ENCODE measurements at places on chromosomes 3 and 15.

- DNase-seq: no peak
Measured at GRCh38 chr3:27186013-27186412, 183.2 kb downstream of the NEK10 start.

- DNase-seq: no peak
Measured at GRCh38 chr3:104556372-104557078, 810.2 kb upstream of the ALCAM start.

GRCh38 chr3:67067251-67067650, 69.1 kb downstream of the KBTBD8 start:
- DNase-seq: no peak

GRCh38 chr15:27805261-27806220, 293.6 kb downstream of the OCA2 start:
- DNase-seq: no peak

DNA sequence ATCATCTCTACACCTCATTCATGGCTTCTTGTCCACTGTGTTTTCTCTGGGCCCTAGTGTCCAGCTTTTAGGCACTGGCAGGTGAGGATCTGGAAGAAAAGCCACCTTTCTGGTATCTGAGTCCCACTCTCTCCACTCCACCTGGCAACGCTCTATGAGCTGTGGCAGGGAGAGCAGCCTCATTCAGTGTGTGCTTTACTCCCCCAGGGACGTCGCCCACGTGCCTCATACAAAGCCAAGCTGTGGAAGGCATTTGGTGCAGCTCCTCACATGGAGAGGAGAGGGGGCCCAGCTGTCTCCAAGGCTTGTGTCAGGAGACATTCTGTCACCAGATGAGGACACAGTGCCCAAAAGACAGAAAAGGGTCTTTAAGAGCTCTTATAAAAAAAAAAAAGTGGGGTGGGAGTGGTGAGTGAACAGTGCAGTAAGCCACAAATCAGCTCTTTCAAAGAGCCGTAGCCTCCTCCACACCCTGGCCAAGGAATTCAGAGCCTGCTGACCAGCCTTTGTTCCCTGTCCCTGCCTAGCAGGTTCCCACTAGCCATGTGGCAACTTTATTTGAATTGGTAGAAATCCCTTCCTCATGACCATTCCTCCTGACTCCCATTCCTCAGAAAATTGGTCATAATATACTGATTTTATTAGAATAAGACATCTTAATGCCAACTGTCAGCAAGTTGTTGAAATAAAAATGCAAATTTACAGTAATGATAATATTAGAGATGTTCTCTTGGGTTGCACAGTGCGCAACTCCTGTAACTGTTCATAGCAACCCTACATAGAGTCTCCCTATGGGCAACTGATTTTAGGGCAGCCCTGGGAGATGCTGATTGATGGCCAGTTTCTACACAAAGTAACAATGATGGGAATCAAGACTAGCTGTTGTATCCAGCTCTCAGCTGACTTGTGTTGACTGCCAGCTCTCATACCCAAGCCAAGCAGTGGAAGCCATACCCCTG, 29.5 kb downstream of the GALNT15 start:
- no peak for DNase-seq

GRCh38 chr3:102329066-102329465, 105.7 kb upstream of the ZPLD1 start:
- no peak for DNase-seq

DNA sequence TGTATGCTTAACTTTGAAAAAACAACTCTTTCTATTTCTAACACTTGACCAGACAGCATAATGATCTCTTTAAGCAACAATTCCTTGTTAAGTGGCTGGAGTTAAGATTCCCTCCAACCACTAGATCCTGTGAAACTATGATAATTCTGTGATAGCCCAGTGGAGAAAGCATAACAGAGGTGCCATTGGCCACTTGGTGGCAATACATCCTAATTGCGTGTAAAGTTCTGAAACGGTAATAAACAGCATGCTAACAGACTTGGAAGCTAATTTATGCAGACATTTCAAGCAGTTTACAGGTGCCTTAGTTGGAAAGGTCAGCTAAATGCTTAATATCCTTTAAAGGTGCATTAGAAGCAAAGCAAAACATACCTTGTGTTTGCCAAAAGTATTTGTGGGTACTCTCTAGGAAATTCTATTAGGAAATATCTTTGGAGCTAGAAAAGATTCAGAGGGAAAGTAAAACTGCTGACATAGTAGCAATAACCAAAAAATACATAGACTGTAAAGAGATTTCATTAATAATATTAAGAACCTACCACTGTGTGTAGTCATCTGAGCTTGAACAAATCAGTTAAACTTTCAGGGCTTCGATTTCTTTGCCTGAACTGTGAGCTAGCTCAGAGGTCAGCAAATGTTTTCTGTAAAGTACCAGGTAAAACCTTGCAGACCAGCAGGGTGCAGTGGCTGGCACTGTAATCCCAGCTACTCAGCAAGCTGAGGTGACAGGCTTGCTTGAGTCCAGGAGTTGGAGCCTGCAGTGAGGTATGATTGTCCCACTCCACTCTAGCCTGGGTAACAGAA, 19.0 kb upstream of the CSTA start:
- DNase-seq: no peak

DNA sequence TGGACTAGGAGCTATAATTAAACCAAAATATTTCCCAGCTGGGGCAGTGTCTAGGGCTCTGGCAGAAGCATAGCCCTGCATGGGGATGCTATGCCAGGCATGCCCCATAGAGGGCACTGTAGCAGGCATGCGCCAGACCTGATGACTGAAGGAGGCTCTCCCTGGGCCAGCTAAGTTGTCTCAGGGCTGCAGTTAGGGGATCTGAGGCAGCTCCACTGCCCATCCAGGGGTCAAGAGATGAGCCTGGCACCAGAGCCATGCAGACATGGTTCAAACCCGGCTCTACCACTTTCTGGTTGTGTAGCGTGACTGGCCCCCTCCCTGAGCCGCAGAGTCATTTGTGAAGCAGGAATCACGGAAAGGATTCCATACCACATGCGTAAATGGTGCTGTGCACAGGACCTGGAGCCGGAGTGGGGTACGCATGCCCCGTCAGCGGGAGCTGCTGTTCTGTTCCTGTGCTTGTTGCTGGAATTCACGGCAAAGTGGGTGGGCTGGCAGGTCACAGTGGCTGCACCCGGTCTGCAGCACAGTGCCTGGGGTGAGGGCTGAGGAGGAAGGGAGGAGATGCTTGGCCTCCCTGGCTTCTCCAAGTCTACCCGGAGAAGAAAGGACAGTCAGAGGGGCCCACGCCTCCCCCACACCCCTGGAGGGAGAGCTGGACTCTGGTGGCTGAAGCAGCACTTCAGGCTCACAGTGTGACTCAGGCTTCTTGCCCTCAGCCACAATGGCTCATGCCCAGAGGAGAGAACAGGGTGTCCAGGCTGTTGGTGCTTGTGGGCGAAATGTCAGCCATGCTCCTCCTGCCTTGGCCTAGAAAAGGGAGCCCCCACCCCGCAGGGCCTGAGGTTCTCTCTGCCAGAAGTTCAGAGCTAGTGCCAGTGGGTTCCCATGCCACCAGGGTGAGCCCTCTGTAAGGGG, 43.1 kb downstream of the DNASE1L3 start:
- no peak for DNase-seq

- no peak for DNase-seq
Measured at GRCh38 chr3:31423482-31423881, 109.2 kb upstream of the STT3B start.

DNA sequence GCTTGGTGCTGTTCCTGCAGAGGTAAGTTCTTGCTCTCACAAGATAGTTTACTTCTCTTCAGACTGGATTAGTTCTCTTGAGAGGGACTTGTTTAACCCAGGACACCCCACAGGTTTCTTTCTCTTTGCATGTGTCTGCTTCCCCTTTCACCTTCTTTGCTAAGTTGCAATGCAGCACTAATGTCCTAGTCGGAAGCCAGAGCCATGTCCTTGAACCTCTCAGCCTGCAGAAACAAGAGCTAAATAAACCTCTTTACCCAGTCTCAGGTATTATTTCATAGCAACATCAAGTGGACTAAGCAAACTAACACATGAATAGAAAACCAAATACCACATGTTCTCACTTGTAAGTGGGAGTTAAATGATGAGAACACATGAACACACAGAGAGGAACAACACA, 915.2 kb downstream of the NSUN3 start:
- no peak for DNase-seq

DNA sequence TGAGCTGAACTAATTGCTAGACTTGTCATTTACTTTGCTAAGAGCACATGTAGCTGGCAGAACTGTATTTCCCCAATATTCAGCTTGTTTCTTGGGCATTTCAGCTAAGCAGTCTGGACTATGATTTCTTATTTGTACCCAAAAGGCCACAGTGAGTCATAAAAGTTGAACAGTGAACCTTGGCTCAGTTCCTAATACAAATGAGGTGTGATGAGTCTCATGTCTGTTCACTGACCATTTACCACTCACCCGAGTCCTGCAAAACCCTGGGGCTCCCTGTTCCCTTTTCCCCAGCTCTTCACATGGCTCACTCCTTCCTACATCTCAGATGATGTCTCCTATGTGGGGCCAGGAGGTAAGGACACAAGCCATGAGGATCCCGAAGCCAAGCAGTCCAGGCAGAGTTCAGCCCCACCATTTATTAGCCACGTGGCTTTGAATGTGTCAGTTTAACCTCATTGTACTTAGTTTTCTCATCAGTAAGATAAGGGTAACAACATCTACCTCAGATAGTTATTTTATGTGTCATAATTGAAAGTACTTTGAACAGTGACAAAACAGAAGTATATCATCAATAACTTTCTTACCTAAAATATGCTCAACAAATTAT, 239.3 kb downstream of the IL5RA start:
- no peak for DNase-seq

GRCh38 chr3:69326855-69327300, 59.0 kb downstream of the FRMD4B start:
- DNase-seq: no peak

- no peak for DNase-seq
Measured at GRCh38 chr3:119388577-119388976, 74.8 kb downstream of the TMEM39A start.

DNA sequence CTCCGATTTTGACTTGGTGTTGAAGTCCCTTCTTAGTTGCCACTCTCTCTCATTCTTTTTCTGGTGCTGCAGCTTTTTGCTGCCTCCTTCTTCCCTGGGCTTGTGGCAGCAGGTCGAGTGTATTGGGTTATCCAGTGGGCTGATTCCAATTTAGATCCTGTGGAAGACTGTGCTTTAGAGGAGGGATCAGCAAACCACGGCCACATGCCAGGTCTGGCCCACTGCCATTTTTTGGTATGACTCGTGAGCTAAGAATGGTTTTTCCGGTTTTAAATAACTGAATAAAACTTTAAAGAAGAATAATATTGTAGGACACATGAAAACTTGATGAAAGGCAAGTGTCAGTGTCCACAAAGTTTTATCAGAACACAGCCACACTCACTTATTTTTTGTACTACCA, 330.5 kb downstream of the ROBO2 start:
- no peak for DNase-seq

DNA sequence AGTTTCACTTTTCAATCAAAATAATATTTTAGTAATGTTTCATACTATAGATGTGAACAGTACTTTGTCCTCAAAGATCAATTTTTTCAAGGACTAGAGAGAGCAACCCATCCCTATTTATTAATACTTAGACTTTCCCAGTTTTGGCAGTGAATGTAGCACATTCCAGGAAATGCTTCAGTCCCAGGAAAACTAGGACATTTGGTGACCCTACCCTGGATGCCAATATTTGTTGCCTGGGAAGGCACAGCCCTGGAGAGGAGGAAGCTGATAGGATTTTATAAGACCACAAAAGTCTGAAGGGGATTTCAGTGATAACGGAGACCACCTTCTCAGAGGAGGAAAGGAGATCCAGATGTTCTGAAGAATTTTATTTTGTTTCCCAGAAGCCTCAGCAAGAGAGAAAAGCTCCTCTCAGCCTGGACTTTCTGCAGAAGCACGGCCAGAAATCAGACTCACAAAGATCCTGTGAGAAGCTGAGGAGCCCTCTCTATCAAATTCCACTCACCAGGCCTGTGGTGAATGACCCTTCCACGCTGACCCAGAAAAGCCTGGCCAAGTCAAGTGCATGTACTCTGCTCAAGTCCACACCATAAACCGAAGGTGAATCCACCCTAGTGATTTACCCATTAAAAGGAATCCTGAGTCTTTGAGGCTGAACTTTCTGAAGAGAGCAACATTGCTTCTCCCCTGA, 87.7 kb upstream of the ABHD17C start:
- no peak for DNase-seq

GRCh38 chr3:145673838-145674237, 487.1 kb downstream of the PLOD2 start:
- no peak for DNase-seq

DNA sequence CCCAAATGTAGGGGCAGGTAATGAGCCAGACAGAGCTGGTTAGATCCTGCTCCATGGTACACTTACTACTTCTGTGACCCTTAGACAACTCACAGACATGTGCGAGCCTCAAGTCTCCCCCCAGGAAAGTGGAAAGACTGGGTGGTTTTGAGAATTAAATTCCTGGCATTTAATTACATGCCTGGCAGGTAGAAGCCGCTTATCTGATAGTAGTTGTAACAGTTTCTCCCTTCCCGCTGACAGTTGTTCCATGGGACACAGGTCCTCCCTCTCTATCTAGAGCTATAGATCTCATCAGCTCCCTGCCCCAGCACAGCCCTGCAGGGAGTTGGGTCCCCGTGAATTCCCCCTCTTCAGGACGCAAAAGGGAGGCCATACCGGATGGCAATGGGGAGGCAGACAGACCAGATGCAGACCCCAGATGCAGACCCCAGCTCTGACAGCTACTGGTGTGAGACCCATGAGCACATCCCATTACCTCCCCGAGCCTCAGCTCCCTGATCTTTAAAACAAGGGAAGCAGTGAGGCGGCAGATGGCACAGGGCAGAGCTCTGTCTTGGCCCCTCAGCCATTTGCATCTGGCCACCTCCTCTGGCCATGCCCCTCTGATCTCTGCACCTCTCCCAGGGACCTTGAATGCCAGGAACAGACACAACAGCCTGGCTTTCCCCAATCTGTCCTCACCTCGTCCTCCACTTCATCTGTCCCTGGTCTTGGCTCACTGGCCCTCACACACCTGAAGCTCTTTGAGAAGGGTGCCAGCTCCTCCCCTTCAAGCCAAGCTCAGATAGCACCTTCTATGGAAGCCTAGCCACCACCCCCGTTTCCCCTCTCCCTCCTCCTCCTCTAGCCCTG, 34.1 kb upstream of the NR2C2 start:
- no peak for DNase-seq

DNA sequence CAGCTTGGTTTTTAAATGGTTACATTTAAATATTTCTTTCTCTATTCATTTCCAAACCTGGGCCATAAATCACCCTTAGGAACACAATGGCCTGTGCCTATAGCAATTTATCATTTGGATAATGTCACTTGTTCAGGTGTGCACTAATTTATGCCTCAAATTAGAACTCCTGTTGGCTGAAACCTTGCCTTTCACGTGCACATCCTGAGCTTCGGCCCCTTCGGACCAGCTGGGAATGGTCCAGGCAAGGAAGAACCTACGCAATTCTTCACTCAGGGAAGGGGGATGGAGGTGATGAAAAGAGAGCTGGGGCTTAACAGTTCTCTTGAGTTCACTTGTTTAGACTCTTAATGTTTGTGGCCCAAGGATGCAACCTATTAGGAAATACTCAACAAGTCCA, 324.1 kb upstream of the ICE2 start:
- DNase-seq: no peak

DNA sequence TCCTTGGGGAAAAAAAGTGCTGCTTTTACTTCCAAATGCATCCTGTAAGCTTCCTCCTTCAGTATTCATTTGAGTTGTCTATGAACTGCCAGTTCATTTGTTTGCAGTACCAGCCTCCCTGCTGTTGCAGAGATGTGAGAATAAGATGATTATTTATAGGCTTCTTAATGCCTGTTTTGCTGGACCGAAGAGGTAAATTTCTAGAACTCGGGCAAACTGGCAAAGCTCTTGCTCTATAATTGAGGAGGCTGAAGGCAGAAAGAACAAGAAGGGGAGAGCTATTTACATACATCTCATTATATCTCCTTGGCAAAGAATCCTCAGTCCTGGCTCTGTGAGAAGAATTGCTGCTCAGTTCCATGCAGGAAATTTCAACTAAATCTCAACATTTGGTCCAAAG, 790.4 kb downstream of the GRM7 start:
- DNase-seq: no peak

All from stimulated activated CD4-positive, alpha-beta T cell treated with anti-CD3 and anti-CD28 coated beads, Interleukin-1b, Interleukin-23, amount 100 ng/mL, for 1 hour (primary cell).